H1 (cell line): ENCODE measurements at places on chromosomes 3 and 15.
A peak's percentile ranks its signal among the peaks of the same experiment; 100 is the strongest.

- DNase-seq, result no peak
Observed at GRCh38 chr3:16993227-16993626, 108.5 kb downstream of the PLCL2 start.

DNA sequence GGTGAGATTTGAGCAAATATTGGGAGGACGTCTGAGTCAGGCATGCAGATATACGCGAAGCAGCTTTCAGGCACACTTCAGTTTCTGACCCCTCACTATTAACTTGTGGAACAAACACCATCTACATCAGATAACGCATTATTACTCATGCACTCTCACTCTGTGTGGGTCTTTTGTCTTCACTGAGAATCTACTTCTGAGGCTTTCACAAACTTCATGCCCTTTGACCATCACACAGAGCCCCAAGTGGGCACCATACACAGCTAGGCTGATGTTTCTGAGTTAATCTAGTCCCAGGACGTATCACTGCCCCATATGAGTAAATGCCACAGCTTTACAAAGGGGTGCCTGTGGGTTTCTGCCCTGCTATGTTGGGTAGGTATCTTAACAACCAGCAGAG, 39.6 kb upstream of the IP6K2 start:
- no peak for DNase-seq

DNA sequence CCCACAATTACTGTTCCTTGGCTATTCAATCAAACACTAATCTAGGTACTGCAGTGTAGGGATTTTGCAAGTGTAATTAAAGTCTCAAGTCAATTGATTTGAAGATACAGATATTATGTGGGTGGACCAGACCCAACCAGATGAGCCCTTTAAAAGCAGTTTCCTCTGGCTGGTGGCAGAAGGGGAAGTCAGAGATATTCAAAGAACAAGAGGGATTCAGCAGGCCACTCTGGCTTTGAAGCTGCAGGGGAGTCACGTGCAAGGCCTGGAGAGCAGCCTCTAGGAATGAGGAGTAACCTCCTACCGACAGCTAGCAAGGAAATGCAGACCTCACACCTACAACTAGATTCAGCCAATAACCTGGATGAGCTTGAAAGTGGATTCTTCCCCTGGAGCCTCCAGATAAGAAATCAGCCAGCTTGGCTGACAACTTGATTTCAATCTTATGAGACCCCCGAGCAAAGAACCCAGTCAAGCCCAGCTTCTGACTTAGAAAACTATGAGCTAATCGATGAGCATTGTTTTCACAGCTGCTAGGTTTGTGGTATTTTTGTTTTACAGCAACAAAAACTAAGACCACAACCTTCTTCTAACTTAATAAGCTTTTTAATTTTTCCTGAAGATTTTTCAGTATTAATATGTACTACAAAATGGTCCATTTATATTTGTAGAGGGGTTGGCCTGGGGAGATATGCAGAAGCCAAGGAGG, 13.4 kb downstream of the HACD2 start:
- peak; percentile 51 for DNase-seq

- DNase-seq, result no peak
Observed at GRCh38 chr15:78044407-78045155, 32.9 kb downstream of the TBC1D2B start.

DNA sequence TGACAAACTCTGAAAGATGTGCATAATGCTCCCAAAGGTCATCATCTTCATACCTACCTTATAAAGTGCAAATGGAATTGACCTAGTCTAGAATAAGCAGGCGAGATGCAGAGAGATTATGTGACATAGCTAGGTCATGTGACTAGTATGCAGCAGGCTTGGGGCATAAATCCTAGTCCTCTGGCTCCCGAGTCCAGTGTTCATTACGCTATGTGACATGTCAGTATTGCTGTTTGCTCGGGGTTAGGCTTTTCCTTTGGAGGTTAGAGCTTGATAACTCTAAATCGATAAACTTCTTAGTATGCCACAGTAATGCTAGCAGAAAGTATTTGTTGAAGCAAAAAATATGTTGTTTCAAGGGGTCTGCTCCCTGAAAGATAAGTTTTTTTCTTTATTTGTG, 481.7 kb upstream of the TPRG1 start:
- no peak for DNase-seq

DNA sequence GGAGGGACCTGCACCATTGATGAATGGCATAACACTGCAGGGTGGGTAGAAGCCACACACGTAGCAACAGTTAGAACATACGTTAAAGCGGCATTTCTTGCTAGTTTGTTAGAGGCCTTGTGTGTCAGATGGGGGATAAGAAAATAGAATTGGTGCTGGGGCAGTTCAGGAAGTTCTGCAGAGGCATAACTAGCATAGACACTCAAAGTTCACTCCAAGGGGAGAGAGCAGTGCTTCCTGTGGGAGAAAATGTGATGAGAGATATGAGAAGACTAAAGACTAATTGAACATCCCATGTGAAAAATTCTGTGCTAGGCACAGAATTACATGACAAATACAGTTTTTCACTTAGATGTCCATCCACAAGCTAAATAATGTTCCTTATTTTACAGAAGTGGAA, 327.1 kb downstream of the ZNF621 start:
- no peak for DNase-seq

DNA sequence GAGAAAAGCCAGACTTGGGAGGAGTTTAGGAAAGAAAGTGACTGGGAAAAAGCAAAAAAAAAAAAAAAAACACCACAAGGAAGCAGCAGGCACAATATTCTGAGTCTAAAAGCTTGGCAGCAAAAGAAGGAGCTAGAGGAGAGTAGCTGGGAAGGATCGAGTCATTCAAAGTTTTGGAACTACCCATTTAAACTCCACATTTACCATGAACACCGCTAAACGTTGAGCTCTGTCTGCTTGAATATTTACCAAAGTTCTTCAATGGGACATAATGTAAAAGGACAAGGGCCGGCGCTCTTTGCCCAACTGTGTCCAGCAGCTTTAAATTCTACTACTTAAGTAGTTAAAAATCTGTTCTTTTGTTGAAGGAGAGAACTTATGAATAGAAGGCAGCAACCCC, 481.9 kb downstream of the FOXP1 start:
- DNase-seq, result no peak

GRCh38 chr15:29003191-29003839, 117.5 kb downstream of the APBA2 start:
- DNase-seq, result no peak

DNA sequence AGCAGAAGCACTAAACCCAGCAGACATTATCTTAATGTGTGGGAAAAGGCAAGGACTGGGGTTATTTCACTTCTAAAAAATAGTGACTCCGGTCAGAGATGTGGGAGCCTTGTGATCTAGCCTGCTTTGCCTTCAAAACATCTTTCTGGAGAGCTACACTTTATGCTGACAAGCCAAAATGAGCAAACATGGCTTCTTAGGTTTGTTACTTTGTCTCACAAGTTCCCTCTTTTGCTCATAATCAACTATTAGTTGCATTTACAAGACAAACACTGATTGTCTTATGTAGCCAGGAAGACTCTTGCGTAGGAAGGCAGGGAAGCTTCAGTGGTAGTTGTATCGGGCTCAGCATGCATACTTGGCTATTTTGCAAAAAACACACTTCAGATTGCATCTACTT, 129.2 kb downstream of the NUP210 start:
- DNase-seq, result no peak
